ENCODE measurements at places on chromosomes 7 and 10. TPM values are rescaled to one million over a fixed set of nuclear protein-coding genes. Genes with fewer than 3 reads are reported as not detected.

DNA sequence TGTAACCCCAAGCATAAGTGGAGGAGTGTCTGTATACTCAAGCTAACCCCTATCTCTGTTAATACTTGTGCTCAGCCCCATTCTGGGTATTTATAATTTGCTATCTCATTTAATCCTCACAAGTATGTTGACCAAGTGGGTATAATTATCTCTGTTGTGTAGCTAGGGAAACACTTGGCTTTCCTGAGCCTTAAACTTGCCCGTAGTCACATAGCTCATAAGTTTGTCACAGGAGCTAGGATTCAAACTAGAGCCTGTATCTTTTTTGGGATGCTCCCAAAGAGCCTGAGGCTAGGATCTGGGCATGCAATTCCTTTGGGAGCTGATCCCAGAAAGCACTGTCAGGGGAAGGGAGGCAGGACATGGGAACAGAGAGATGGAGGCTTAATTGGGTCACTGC lies 377.4 kb downstream of the GALNT17 start:
- H3K27ac ChIP-seq, result no peak overlapping the region
- DNase-seq, result no peak
- no peaks in the 10 kb centered on the region for H3K36me3 ChIP-seq
- no peaks in the 10 kb centered on the region for H3K4me1 ChIP-seq
- H3K4me3 ChIP-seq, result no peak overlapping the region

DNA sequence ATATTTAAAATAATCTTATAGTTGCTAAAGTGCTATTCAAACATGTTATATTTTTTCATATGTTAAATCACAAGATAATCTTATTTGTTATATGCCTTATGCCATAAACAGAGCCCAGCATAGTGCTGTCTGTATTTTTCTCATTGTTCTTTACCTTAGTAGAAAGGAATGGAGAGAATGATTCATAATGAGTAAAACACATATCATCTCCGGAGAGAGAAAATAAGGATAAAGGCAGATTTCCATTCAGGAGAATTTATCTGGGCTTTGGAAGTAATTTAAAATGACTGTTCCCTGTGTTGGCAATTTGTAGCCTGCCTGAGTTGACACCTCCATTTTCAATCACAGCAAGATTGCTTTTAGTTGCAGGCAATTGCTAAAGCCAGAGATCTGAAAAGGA lies 30.2 kb downstream of the CHN2 start:
- H3K4me3 ChIP-seq, result no peak overlapping the region
- no peaks in the 10 kb centered on the region for H3K27me3 ChIP-seq
- H3K36me3 ChIP-seq, result no peaks in the 10 kb centered on the region
- DNase-seq, result no peak
- no peak overlapping the region for H3K27ac ChIP-seq
- H3K4me1 ChIP-seq, result no peaks in the 10 kb centered on the region

DNA sequence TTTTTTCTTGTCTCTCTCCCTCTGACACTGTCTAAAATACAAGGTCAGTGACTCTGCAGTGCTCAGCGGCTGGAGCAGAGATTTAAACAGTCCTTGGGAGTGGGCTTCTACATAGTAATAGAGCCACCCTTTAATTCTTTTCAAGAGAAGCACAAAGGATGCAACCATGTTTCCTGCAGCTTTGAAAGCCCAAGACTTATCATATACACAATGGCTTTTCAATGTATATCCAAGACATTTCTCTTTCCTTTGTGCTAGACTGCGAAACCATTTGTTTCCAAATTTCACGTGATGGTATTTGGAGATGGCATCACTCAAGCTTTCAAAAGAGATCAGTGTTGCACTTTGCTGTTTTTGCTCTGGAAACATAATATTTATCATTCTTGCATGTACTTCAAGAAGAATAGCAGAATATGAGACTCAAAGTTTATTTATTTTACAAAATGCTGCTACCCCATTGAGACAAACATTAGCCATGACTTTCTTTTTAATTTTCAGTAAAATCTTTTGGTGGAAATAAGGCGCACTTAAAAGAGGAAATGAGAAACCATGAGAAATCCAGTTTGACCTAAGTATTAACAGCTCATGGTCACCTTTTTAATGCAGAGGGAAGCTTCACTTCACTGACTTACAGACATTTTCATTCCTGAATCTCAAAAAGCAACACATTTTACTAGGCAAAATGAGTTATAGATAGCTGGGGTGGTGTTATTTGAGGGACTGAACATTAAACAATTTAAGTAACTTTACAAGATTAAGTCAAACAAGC lies 76.6 kb downstream of the SEMA3C start:
- no peaks in the 10 kb centered on the region for H3K36me3 ChIP-seq
- H3K4me1 ChIP-seq, result no peaks in the 10 kb centered on the region
- no peak for DNase-seq
- H3K27ac ChIP-seq, result no peak overlapping the region

DNA sequence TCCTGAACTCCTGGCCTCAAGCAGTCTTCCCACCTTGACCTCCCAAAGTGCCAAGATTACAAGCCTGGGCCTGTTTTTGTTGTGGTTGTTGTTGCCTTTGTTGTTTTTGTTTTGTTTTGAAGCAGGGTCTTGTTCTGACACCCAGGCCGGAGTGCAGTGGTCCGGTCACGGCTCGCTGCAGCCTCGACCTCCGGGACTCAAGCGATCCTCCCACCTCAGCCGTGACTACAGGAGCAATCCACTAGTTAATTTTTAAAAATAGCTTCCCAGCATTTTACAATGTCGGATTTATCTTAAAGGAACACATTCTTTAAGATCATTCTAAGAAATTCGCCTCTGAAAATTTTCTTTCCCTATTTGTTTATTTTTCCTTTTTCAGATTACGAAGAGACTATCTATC lies 27.7 kb upstream of the AP5Z1 start:
- H3K27me3 ChIP-seq, result no peaks in the 10 kb centered on the region
- H3K36me3 ChIP-seq, result peaks cover 6% of the 10 kb centered on the region
- peak overlapping the region; percentile 52 for H3K4me3 ChIP-seq
- peaks cover 38% of the 10 kb centered on the region for H3K4me1 ChIP-seq

Gene KCND2
- not detected for polyA plus RNA-seq

Data from naive B cell (primary cell).